ENCODE measurements at places on chromosomes 6 and 20.

- DNase-seq: peak; percentile 63
These were observed 10.4 kb downstream of the TRIM31 start for GRCh38 chr6:30102414-30102969.

DNA sequence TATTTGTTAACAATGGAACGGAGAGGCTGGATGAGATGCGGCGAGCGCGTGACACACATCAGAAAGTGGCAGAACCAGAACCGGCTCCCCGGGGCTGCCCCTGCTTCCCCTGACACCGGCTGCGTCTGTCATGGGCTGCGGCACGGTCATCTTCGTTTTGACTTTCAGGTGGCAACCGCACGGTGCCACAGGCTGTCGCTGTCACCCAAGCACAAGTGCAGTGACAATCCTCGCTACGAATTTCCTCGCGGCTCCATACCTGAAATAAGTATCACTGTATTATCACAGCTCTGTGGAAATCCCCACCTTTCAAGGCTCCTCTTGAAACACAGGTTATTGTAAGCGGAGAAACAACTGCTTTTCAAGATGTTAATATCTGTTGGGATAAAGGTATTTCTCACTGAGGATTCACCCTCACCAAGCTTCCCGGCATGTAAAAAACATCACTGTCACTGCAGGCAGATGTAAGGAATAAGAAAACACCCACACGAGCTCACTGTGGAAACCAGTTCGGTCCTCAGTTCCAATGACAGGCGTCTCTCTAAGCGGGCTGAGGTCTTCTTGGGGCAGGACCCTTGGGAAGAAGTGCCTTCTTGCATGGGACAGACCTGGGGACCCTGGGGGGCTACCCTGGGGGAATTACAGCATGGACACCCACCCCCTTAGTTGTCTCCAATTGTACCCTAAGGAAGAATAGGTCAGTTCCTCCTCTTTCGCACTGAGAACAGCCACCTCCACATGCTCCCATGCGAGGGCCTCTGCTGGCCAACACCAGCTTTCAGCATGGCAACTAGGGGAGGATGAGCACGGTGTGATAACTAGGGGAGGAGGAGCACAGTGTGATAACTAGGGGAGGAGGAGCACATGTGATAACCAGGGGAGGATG lies 86.3 kb downstream of the DACT2 start:
- DNase-seq: no peak

- DNase-seq: no peak
These were observed 45.1 kb downstream of the MAPK14 start for GRCh38 chr6:36072681-36073080.

GRCh38 chr20:1376408-1377270 lies 16.2 kb downstream of the FKBP1A start:
- DNase-seq: no peak

GRCh38 chr20:34717230-34718095 lies 13.3 kb downstream of the TP53INP2 start:
- no peak for DNase-seq

DNA sequence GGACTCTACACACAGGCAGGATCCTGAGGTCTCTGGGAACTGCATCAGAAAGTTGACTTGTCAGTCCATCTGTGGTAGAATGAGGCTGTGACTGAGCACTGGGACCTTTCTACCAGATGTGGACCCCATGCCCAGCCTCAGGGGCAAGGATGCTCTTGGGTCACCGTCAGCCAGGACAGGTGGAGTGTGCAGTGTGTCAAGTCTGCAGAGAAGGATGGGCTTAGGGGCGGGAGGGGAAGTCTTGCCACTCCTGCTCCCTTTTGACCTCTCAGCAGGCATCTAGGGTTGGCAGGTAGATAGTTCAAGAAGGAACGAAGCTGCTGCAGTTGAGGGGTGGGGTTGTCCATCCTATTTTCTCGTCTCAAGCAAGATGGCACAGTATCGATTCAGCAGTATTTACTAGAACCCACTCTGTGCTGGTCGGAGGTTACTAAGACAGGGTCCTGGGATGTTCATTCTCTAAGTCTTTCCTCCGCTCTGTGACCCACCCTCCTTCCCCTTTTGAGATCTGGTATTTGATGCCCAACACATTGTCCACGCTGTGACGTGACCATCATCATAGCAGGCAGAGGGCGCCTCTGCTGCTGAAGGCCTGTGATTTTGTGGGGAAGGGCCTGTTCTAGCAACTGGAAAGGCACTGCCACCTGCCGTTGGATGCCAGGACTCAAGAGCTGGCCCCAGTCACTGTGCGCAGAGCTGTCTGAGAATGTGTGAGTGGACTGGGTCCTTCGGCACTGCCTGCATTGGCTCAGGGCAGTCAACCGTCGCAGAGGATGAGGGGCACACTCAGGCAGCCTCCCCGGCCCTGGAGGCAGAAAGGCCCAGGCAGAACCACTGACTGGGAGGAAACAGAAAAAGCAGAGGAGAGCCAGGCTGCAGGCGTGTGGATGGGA lies 23.2 kb downstream of the RBCK1 start:
- DNase-seq: peak; percentile 64

- no peak for DNase-seq
These were observed 153.9 kb downstream of the DHX35 start for GRCh38 chr20:39116020-39116419.

- DNase-seq: peak; percentile 24
These were observed 17.3 kb downstream of the EEF1E1 start for GRCh38 chr6:8085053-8085511.

- DNase-seq: peak; percentile 20
These were observed 63.8 kb upstream of the TINAG start for GRCh38 chr6:54244430-54244829.

- peak; percentile 86 for DNase-seq
These were observed 6.3 kb downstream of the SDCBP2 start for GRCh38 chr20:1322511-1323245.

DNA sequence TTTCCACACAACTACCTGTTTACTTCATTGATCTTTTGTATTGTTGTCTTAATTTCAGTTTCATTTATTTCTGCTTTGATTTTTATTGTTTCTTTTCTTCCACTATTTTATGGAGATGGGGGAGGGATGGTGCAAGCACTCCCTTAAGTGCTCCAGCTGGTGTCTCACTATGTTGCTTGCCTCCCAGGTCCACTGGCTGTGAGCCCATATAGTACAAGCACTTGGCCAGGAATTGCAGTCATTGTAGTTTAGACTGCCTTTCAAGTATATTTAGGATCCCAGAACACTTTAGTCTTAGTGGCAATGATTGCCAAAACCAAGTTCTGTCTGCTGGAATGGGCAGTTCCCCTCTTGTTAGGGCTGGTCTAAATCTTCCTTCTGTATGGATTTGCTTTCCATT lies 34.9 kb upstream of the MAN1A1 start:
- no peak for DNase-seq

- no peak for DNase-seq
These were observed 223.2 kb upstream of the GMDS start for GRCh38 chr6:2468601-2468955.

DNA sequence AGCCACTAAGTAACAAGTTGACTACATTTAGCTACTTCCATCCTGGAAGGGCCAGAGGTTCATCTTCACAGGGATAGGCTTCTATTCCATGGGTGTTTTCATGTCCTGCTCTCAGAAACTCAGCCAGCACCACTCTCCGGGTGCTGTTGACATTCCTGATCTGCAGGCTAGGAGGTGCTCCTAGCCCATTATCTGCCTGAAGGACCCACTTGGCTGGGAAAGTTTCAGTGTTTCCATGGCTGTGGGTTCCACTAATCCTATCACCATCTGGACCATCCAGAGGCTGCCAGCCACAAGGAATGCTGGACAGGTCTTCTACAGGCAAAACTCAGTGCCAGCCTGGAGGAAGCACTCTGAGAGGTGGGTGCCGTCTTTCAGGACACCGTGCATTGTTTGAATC lies 45.2 kb downstream of the HLA-G start:
- DNase-seq: no peak

DNA sequence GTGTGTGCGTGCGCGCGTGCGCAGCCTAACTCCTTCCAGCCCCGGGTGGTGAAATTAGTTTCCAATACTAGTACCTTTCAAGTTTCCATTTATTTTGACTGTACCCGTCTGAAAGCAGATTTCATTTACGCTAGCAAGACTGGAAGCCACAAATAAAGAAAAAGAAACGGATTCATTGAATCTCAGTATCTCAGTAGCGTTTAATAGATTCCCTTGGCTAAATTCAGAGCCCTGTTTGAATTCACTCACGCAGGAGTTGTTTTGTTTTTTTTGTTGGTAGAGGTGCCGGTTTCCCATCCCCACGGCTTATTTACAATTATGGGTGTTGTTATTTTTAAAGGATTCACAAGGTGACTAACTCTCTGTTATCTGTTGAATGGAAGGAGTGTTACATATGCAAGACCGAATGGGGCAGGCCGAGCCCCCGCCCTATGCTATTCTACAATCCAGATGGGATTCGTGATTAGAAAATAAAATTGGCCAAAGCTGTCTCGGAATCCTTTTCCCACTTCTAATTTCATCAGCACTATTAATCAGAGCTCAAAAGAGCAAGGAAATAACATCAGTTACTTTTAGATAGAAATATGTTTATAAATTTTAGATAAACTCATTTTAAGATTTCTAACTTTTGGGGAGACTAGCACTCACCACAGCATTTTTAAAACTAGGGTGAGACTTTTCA lies 2.3 kb upstream of the INSM1 start:
- no peak for DNase-seq

GRCh38 chr20:18048176-18048575 lies 9.5 kb downstream of the OVOL2 start:
- DNase-seq: no peak

- DNase-seq: no peak
These were observed 1.9 kb downstream of the STMND1 start for GRCh38 chr6:17103715-17104114.

DNA sequence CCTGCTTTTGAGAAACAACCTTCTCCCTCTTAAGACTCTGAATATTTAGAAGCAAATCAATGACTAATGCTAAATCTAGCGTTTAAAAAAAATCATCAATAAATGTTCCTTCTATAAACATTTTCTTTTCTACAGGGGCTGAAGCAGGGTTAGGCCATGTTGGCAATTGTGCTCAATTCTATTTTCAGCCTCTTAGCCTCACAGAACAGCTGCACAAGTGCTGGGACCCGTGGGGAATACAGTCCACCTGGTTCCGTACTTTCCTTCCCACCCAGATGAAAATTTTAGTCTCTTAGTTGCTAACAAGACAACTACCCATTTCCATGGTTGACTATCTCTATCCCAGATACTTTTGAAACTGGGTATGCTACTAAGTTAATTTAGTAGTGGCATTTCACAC lies 138.6 kb downstream of the RPS12 start:
- no peak for DNase-seq

GRCh38 chr20:15033269-15033668 lies 695.9 kb upstream of the FLRT3 start:
- no peak for DNase-seq

GRCh38 chr6:82397962-82398692 lies 34.5 kb downstream of the TPBG start:
- peak; percentile 27 for DNase-seq

DNA sequence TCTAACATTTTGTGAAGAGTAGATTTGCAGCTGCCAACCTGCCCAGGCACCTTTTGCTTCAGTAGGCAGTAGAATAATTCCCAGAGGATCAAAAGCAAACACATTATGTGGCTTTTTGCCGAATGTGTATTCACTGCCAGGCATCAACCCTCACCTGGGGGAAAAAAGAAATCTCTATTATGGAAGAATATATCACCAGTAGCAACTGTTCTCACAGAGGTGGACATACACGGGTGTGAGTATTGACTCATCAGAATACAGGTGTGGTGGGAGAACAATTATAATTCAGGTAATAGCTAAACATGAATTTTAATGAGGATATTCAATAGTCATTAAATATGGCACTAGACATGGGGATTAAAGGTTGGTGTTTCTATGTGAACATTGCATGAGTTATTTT lies 910.7 kb downstream of the TFAP2A start:
- DNase-seq: no peak

- peak; percentile 41 for DNase-seq
These were observed 398 bp upstream of the SPATS1 start for GRCh38 chr6:44342052-44342451.

DNA sequence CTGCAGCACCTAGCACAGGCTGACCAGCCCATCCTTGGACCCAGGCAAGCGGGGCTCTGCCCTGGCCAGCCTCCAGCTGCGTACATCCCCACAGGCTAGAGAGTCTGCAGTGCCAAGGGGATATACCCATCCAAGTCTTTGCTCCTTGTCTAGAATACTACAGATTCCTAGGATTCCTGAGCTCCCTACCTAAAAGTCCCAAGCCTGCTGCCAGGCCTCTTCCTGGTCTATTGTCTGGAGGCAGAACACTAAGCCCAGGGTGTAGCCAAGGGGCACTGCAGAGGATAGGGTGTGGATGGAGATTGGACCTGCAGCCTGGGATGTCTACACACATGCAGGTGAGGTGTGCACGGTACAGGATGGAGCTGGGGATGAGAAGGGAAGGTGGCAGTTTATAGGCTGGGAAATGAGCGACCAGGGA lies 90.0 kb upstream of the SIRPA start:
- DNase-seq: no peak

- no peak for DNase-seq
These were observed 25.9 kb upstream of the TGM2 start for GRCh38 chr20:38190936-38191371.

- DNase-seq: no peak
These were observed 2.5 kb downstream of the RIMS1 start for GRCh38 chr6:71888756-71889340.

- no peak for DNase-seq
These were observed 9.9 kb downstream of the STX16 start for GRCh38 chr20:58660855-58661597.

DNA sequence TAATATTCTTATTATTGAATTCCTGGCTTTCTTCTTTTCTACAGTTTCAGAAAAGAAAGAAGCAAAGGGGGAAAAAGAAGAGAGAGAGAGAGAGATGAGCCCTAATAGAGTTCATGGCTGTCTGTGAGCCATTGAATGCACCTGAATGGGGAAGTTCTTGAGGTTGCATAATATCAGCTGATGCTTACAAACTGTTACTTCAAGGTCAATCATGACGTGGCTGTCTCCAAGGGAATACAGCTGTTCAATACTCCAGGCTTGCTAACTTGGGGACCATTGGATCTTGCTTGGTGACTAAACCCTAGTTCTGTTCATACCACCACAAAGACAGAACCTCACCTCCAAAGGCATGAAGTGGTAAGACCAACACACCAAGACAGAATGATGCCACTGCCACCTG lies 180.4 kb downstream of the ADGRG6 start:
- no peak for DNase-seq

DNA sequence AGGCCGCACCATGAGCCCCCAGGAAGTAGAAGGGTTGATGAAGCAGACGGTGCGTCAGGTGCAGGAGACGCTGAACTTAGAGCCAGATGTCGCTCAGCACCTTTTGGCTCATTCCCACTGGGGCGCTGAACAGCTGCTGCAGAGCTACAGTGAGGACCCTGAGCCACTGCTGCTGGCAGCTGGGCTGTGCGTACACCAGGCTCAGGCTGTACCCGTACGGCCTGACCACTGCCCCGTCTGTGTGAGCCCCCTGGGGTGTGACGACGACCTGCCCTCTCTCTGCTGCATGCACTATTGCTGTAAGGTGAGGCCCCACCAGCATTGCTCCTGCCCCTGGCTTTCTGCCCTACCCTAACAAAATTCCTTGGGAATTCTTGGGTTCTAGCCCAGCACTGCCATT lies 13.1 kb downstream of the DNPH1 start:
- no peak for DNase-seq

All from GM03348 (cell line).